ENCODE measurements at places on chromosomes 3 and 15. TPM values are rescaled to one million over a fixed set of nuclear protein-coding genes. Genes with fewer than 3 reads are reported as not detected.

- H3K4me1 ChIP-seq = peaks cover 5% of the 10 kb centered on the region
- peak overlapping the region; percentile 88 for H3K27ac ChIP-seq
- DNase-seq = peak; percentile 86
These were observed 61.3 kb downstream of the VGLL4 start for GRCh38 chr3:11582191-11582968.

DNA sequence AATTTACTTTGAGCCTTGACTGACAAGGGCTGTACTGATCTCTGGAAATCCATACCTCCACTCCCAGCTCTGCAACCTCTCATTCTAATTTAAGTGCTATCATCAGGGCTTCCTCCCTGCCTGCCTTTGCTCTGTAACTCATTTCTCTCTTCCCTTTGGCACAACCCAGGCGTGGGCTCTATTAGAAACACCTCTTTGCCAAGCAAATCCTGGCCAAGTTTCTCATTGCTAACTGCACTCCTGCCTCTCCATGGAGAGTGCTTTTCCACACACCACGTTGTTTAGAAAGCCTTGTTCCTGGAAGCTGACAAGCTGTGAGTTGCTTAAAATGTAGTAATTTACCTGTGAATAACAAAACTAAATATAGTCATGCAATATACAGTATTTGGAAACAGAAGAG is 20.1 kb upstream of the FSTL1 start:
- no peak overlapping the region for H3K4me3 ChIP-seq
- H3K27ac ChIP-seq = no peak overlapping the region
- peaks cover 3% of the 10 kb centered on the region for H3K4me1 ChIP-seq
- no peaks in the 10 kb centered on the region for H3K27me3 ChIP-seq

GRCh38 chr3:43549626-43550290 is 72.1 kb downstream of the ANO10 start:
- H3K27ac ChIP-seq = no peak overlapping the region
- DNase-seq = no peak
- no peak overlapping the region for H3K4me3 ChIP-seq
- no peaks in the 10 kb centered on the region for H3K27me3 ChIP-seq

THBS1 gene
- 341 TPM for total RNA-seq

- no peak overlapping the region for H3K27ac ChIP-seq
- no peak for DNase-seq
- H3K4me3 ChIP-seq = no peak overlapping the region
- no peaks in the 10 kb centered on the region for H3K36me3 ChIP-seq
These were observed 1271.3 kb downstream of the ROBO1 start for GRCh38 chr3:78496501-78496900.

GRCh38 chr15:32763295-32763694 is 45.5 kb downstream of the GREM1 start:
- DNase-seq = no peak
- no peak overlapping the region for H3K4me3 ChIP-seq
- no peaks in the 10 kb centered on the region for H3K36me3 ChIP-seq
- H3K27me3 ChIP-seq = no peaks in the 10 kb centered on the region

GRCh38 chr15:70306582-70306981 is 208.9 kb upstream of the TLE3 start:
- no peak overlapping the region for H3K27ac ChIP-seq
- no peak overlapping the region for H3K4me3 ChIP-seq
- DNase-seq = no peak
- H3K36me3 ChIP-seq = no peaks in the 10 kb centered on the region
- H3K27me3 ChIP-seq = no peaks in the 10 kb centered on the region

GOLGA8S gene
- total RNA-seq = not detected

ABHD2 gene
- total RNA-seq = 33.0 TPM

CCDC54 gene
- total RNA-seq = not detected

DNA sequence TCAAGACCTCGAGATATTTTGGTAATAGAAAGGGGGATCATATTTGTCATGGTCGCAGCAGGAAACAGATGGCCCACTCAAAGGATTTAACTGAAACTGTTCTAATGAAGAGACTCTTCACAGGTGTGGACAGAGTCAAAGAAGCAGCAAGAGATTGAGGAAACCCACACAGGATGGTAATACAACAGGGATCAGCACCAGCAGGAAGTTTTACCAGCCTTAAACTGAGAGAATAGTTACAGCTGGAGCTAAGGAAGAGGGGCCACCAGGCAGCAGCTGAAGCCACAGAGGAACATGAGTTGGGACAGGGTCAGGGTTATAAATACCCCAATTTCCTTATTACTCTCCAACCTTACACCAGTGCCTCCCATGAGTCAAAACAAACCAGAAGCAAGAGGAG is 131.8 kb upstream of the UBE2E2 start:
- no peaks in the 10 kb centered on the region for H3K4me1 ChIP-seq
- no peak overlapping the region for H3K27ac ChIP-seq
- no peak for DNase-seq
- no peaks in the 10 kb centered on the region for H3K36me3 ChIP-seq
- no peak overlapping the region for H3K4me3 ChIP-seq

- no peak for DNase-seq
- H3K27ac ChIP-seq = peak overlapping the region; percentile 98
- peaks cover 6% of the 10 kb centered on the region for H3K4me1 ChIP-seq
- H3K4me3 ChIP-seq = no peak overlapping the region
- no peaks in the 10 kb centered on the region for H3K27me3 ChIP-seq
These were observed 8.8 kb downstream of the BCL6 start for GRCh38 chr3:187736418-187736871.

FRMD5 gene
- not detected for total RNA-seq

- H3K36me3 ChIP-seq = no peaks in the 10 kb centered on the region
- no peak for DNase-seq
These were observed 115.0 kb downstream of the RAP2B start for GRCh38 chr3:153277029-153277428.

DNA sequence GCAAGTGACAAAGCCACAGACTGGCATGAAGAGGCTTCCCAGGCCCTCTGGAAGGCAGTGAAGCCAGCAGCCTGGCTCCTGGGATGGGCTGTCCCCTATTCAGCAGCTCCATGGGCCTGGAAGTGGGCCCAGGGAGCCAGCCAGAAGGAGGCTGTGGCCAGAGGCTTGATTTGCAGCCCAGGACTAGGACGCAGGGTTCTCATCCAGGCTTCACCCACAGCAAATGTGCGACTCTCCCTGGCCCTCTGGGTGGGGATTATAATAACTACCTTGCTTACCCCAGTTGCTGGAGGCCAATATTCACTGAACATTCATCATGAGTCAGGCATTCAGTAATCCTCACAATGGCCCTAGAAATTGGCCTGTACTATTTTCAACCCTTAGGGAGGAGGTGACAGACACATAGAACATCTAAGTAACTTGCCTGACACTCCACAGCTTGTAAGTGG is 24.6 kb upstream of the SRP14 start:
- H3K4me3 ChIP-seq = no peak overlapping the region
- H3K27ac ChIP-seq = no peak overlapping the region
- no peaks in the 10 kb centered on the region for H3K4me1 ChIP-seq
- DNase-seq = no peak
- no peaks in the 10 kb centered on the region for H3K36me3 ChIP-seq

RARRES1 gene
- 40.5 TPM for total RNA-seq

DNA sequence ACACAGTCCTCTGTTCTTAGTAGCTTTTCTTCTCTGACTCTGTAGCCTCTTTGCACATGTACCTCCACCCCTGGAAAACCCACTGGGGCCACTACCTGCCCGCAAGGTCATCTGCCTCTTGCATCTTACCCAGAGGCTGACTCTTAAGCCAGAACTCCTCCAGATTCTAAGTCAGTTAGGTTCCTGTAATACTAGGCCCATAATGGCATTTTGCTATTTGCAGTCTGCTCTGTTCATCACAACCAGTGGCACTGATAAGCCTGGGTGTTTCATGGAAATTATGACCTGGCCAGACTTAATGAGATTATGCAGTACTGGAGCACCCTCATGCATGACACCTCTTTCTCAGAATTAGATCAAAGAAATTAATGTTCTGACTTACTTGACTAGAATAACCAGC is 31.7 kb upstream of the ATG7 start:
- no peaks in the 10 kb centered on the region for H3K27me3 ChIP-seq
- H3K4me1 ChIP-seq = peaks cover 7% of the 10 kb centered on the region
- DNase-seq = no peak
- no peak overlapping the region for H3K4me3 ChIP-seq
- no peaks in the 10 kb centered on the region for H3K36me3 ChIP-seq

DNA sequence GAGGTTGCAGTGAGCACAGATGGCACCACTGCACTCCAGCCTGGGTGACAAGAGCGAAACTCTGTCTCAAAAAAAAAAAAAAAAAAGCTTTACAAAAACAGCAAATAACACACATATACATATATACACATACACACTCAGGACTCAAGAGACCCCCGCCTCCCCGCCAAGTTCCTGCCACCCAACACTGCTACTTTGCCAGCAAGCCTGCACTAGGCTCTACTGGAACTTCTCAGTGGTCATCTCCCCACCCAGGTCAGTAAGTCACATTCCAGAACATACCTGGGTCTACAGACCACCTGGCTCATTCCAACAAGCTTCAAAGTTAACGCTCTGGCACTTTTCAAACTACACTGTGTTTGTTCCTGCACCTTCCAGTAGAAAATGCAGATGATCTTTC is 62.3 kb downstream of the SENP2 start:
- no peak overlapping the region for H3K27ac ChIP-seq
- no peak for DNase-seq
- no peaks in the 10 kb centered on the region for H3K36me3 ChIP-seq
- no peaks in the 10 kb centered on the region for H3K27me3 ChIP-seq
- no peak overlapping the region for H3K4me3 ChIP-seq
- no peaks in the 10 kb centered on the region for H3K4me1 ChIP-seq

- H3K27ac ChIP-seq = no peak overlapping the region
- no peaks in the 10 kb centered on the region for H3K4me1 ChIP-seq
- DNase-seq = no peak
- no peaks in the 10 kb centered on the region for H3K36me3 ChIP-seq
These were observed 765.9 kb downstream of the NR2F2 start for GRCh38 chr15:97096303-97096835.

All from uterus (tissue), 4 donors.